Activated CD4-positive, alpha-beta T cell treated with anti-CD3 and anti-CD28 coated beads, Interleukin-2, Interleukin-6, amounts not matched to agents 100 ng/mL and 50 ng/mL, durations not matched to agents 16 hours and 8 hours (primary cell): ENCODE measurements at places on chromosomes 4 and X.

DNA sequence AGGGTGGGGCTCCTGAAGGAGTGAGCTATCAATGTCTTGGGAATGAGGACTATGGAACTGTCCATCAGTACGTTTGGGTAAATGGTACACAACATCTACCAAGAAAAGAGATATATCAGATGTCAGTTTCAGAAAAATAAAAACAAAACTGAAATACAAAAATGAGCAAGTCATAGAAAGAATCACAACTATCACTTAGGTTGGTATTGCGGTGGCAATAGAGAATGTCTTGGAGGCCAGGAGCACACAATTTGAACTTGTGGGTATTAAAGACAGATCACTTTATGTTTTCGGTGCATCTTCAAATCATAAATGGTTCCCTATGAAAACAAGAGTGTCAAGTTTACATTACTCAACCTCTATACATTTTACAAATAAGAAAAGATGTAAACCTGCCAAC lies 176.8 kb downstream of the CHM start:
- DNase-seq = no peak

DNA sequence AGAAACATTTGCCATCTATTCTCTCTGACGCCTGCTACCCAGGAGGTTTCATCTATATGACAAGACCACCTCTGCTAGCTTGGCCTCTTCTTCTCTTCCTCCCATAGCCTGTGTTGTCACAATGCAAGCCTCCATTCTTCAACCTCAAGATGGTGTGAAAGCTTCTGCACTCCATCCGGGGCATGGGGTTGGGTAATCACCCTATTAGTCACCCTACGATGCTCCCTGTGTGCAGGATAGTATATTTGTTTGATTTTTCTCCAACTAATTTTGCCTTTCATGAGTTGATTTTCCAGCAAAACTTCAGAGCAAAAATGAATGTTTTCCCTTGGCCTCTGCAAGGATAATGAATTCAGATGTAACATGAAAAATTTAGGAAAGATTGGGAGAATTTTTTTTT lies 128.0 kb upstream of the STS start:
- no peak for DNase-seq

DNA sequence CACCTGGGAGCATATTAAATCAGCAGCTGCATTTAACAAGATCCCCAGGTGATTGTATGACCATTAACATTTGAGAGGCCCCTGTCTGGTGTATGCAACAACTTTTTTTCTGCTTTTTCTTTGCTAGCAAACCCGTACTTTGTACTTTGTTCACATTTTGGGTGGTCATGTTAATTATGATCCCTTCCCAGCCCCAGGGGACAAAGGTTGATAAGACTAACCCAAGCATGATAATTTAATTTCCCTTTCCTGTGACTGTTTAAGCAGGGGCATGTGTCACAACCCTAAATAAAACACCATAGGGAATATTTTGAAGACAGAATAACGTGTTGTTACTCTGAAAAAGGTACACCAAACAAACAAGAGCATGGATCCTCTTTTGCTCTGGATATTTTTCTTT lies 332.0 kb downstream of the PCDH18 start:
- DNase-seq = no peak

DNA sequence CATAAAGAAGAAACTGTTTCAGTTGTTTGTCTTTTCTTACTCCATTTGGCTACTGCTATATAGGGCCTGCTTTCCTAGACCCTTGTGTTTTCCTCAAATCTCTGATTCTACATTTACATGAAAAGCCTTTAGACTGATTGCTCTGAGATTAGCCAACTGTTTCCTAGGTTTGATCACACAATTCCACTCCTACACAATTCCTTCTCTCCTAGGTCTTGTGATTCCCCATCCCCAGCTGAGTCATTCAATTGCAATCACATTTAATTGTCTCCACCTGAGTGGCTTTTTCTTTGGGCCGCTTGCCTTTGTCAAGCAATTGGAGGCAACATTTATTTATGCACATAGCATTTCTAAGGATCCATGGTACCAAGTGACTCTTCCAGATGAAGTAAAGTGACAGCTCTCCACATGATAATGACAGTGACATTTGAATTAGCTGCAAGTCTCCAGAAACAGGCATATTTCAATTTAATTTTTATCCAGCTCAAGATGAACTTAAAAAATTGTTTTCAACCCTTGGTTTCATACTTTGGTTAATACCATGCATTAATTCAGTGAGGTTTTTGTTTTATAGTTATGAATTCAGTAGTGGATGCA lies 35.8 kb downstream of the ATXN3L start:
- DNase-seq = no peak

DNA sequence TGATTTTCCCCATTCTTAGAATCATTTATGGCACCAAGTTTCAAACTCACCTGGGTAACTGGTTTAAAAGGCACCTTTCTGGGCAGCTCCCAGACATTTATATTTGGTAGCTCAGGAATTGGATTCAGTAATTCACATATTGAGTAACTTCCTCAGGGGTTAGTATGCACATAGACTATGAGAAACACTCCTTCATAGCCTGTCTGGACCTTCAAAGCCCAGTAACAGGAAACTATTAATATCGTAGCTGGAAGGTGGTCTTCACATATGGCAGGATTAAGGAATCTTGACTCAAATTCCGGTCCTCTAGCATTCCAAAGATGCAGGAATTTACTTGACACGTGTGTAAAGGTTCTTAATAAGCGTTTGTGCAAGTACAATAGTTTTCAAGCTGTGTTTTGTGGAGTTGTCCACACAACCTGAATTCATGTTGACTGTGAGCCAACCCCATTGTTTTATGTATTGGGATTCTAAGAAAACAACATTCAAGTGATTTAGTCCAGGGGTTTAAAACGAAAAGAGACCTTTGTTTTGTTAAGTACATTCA lies 78.4 kb downstream of the PLS3 start:
- no peak for DNase-seq

DNA sequence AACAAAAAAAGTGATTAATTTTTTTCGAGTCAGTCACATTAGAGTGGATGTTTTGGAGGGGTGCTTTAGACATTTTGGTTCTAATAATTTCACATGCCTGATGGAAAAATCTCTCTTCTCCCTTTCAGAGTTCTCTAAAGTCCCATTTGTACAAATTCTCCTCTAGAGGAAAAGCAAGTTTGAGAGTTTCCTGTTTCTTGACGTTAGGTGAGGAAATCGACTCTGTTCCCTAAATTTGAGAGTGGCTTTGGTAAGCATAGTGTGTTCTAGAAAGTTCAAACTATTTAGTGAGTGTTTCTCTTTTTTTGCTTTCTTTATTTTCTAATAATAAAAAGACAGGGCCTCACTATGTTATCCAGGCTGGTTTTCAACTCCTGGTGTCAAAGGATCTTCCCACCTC lies 1.6 kb upstream of the ATP6AP2 start:
- DNase-seq = no peak

DNA sequence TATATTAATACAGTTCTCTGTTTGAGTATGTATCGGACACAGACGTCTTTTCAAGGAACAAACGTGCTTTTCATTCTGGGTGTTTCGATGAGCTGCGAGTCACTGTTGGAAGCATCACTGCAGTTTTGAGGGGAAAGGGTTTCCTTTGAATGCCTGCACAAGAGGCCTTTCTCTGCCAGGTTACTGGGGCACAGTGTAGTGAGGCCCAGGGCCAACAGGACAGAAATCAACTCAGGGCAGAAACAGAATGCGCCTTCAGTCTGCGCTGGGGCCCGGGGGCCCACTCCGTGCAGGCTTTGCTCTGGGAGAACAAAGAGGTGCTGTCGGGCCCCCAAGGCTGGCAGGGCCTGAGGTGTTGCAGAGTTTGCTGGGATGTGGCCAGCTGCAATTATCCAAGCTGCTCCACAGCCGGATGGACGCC lies 2.3 kb upstream of the PPP2R3B start:
- DNase-seq = no peak

- peak; percentile 49 for DNase-seq
Observed at GRCh38 chr4:67131224-67131623, 414.1 kb downstream of the CENPC start.

GRCh38 chr4:174425669-174426068 lies 96.6 kb downstream of the HPGD start:
- DNase-seq = no peak

GRCh38 chr4:7444731-7445130 lies 10.0 kb upstream of the PSAPL1 start:
- DNase-seq = no peak

- no peak for DNase-seq
Observed at GRCh38 chrX:48475296-48475695, 703 bp upstream of the FTSJ1 start.

GRCh38 chr4:153152501-153153338 lies 51.5 kb upstream of the TRIM2 start:
- DNase-seq = peak; percentile 72

DNA sequence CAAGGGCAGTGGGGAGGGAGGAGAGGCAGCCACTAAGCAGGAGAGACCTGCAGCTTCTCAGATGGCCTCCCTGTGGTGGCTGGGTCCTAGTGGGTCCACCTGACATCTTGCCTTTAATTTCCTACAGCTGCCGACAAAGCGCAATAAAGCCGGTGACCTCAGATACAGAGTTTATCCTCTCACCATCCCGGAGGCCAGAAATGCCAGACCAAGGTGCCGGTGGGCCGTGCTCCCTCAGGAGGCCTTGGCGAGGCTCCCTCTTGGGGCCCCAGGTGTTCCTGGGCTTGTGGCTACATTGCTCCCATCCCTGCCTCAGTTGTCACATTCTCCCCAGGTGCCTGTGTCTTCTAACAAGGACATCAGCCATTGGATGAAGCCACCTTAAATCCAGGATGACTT lies 103.0 kb downstream of the ADRA2C start:
- no peak for DNase-seq

GRCh38 chrX:13774696-13775095 lies 40.1 kb downstream of the OFD1 start:
- no peak for DNase-seq

GRCh38 chr4:73674451-73674919 lies 54.2 kb upstream of the RASSF6 start:
- DNase-seq = no peak

DNA sequence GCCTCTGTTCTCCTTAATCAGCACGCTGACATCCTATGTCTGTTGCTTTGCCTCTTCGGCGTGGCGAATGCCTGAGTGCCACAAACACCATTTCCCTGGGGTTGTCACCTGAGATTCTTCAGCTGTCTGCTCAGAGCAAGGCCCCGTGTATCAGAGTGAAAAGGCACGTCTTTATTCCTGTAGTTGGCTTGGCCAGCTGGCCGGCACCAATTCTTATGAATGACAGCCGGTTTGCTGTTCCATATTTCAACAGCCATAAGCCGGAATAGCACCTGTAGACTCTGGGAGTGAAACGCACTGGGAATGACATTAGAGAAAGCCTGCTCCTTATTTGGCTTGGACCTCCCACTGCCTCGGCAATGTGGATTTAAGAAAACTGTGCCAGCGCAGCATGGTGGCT lies 89.3 kb downstream of the MGST2 start:
- DNase-seq = no peak
